ENCODE measurements at places on chromosomes 4 and X.

- no peak for DNase-seq
Measured at GRCh38 chr4:1201851-1202525, 29.6 kb upstream of the SPON2 start.

DNA sequence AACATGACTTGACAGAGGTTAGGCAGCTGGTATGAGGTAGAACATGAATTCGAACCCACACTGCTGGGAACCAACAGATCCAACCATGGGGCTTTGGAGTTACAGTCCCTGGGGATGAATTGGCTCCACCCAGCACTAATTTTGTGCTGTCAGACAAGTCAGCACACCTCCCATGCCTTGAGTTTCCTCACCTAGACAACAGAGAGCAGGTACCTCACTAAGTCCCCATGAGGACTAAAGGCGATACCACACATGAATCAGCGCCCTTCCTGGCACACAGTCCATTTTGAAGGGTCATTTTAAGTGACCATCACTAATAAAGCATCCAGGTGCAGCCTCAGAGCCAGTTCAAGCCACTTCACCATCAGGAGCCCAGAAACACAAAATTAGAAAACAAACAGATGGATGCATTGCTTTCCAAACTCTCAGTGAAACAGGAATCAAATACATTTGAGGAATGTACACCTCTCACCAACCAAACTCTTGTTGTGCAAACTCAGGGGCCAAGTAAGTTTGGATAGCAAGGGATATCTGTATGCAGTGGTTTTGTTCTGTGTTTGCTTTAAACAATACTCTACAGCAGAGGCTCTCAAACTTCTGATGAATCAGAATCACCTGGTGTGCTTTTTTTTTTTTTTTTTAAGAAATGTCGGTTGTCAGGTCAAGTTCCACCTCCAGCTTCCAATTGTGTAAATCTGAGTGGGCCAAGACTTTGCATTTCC, 10.1 kb downstream of the IDS start:
- no peak for DNase-seq

DNA sequence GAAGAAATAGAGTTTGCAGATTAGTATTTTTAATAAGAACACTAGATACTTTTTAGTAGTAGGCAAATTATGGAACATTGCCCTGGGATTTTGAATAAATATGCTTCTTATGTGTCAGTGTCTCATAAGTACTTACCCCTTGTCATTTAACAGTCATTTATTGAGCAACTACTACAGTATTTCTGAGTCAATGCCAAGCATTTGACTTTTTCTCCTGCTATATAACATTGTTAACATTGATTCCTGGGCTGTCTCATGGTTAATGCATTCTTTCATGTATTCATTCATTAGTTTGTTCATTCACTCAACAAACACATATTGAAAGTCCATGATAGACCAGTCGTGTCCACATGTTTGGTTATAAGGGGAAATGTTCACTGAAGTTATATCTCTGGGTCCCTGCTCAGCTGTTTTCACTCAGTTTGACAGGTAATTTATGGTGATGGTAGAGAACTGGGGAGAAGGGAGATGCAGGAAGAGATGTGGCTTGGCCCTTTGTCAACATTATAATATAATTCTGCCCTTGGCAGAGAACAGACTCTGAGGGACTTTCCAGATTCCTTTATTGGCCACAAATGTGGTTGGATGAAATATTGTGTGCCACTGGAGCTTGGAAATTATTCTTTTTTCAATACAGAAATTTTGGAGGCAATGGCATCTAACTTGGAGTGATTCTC, 49.8 kb downstream of the OSTC start:
- DNase-seq, result no peak

GRCh38 chr4:47617607-47618006, 132.5 kb downstream of the ATP10D start:
- no peak for DNase-seq

- no peak for DNase-seq
Measured at GRCh38 chr4:76964769-76965168, 15.2 kb downstream of the SEPTIN11 start.

GRCh38 chrX:20248592-20249192, 18.0 kb downstream of the RPS6KA3 start:
- DNase-seq, result no peak

Data from NCI-H748 treated with DMSO at 0.1 percent for 48 hours (cell line).